ENCODE measurements at places on chromosomes 5 and 9.
A peak's percentile ranks its signal among the peaks of the same experiment; 100 is the strongest.

DNA sequence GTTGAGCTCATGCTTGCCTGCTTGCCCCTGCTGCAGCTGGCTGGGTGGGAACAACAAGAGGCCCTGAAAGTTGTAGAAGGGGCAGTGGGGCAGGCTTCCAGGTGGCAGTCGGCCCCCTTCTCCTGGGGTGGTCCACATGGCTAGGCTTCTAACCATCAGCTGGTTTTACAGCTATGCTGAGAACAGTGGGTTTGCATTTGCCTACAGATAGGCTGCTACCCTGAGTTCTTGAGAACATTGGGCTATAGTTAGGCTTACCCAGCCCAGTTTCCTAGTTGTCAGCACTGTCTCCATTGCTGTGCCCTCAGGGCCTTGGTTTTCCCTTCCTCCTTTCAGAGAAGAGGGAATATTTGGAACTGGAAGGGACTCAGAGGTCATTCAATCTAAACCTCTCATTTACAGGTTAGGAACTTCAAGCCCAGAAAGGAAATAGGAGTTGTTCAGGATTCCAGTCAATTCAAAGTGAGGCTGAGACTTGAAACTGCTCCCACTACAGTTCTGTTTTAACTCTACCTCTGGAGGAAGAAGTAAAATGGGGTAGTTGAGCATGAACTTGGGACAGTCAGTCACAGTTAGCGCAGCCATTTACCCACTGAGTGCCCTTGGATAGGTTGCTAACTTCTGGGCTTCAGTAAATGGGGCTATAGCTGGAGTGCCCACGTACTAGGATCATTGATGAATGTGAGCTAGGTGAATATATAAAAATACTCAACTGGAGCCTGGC is 11.5 kb downstream of the LARP1 start:
- peak; percentile 39 for DNase-seq

GRCh38 chr9:117290306-117290840 is 124.5 kb downstream of the ASTN2 start:
- DNase-seq = no peak

DNA sequence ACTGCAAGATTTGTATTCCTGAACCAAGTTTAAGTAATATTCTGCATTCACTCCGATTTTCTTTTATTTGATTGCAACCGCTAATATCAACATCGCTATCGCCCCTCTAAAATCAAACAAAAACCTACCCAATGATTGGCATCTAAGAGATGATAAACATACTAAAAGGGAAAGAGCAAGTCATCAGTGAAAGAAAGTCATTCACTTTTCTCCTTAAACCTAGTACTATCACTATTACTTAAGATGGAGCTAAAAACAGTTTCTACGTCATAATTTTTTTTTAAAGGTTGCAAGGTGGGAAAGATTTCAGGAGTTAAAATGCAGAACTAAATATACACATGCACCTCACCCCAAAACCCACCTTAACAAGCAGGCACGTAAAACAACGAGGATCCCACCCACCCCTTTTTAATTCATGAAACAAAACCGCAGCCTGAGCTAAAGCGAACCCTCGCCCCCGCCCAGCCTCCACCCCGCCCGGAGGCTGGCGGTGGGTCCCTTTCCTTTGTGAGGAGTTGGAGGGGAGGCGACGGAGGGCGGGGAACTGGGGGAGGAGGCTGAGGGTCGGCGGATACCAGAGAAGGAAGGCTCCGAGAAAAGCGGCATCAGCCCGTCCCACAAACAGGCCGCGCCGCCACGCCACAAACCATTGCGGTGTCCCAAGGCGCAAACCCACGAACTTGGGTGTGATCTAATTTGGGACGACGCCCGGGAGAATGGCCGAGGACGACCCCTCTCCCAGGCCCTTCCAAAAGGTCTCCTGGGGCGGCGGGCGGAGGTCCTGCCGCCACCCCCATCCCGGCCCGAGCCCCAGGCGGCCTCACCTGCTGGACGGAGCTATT is 861 bp downstream of the UBQLN1 start:
- DNase-seq = peak; percentile 24

GRCh38 chr9:27408001-27408400 is 111.1 kb upstream of the EQTN start:
- DNase-seq = no peak

- peak; percentile 62 for DNase-seq
Observed at GRCh38 chr5:141512390-141512910, 23.6 kb downstream of the PCDHGC5 start.

DNA sequence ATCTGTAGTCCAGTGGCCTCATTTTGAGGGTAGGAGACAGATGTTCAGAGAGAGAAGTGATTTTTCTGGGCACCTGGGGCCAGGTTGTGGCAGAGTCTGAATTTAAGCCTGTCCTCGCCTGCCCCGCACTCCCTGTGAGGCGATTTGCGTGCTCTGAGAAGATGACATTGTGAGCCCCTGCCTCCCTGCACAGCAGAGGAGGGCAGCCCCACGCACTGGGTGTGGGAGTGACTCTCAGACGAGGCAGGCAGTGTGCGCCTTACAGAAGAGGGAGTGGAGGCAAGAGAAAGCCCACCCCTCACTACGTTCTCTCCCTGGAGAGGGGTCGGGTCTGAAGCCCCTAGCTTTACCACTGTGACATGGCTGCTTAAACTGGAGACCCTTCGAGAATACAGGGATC is 35.7 kb downstream of the IRX4 start:
- no peak for DNase-seq

DNA sequence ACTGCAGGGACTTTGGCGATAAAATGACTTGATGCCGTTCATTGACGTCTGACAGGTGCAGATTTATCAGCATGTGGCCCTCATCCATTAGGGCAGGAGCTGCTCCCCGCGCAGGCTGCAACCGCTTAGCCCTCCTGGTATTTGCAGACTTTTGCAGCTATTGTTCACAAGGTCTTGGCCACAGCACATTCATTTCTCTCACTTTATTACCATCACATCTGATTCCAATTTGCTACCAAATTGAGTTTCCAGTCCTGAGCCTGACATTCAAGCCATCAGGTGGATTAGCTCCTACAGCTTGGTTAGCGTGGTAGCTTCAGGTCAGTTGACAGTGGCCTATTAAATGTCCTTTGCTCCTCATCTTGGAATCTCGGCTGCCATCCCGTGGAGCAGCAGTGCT is 299.2 kb downstream of the CD180 start:
- no peak for DNase-seq

All from inflammatory macrophage (primary cell).